Ascending aorta (tissue), 2 donors: ENCODE measurements at places on chromosomes 16 and 17. TPM values are rescaled to one million over a fixed set of nuclear protein-coding genes. Genes with fewer than 3 reads are reported as not detected.

DNA sequence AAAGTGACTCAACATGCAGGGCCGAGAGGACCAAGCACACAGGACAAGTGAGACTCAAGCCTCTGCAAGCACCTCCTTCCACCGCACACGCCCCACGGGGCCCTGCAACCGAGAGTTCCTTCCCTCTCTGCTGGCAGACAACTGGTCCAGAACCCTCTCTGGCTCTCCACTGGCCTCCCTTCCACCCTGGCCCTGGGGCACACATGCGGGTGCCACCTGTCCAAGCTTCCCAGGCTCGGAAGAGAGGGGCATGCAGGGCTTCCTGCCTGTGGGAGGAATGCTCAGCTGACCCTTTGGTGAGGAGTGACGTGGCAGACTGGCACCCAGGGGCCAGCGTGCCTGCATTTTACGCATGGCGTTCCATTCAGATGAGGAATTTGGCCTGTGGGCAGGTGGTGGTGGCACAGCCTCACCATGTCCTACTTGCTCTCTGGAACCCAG lies 59.8 kb downstream of the PIPOX start:
- no peak overlapping the region for H3K27ac ChIP-seq
- no peak overlapping the region for H3K4me3 ChIP-seq
- H3K27me3 ChIP-seq, result no peaks in the 10 kb centered on the region
- H3K4me1 ChIP-seq, result no peaks in the 10 kb centered on the region
- H3K36me3 ChIP-seq, result peaks cover 75% of the 10 kb centered on the region
- DNase-seq, result no peak

DNA sequence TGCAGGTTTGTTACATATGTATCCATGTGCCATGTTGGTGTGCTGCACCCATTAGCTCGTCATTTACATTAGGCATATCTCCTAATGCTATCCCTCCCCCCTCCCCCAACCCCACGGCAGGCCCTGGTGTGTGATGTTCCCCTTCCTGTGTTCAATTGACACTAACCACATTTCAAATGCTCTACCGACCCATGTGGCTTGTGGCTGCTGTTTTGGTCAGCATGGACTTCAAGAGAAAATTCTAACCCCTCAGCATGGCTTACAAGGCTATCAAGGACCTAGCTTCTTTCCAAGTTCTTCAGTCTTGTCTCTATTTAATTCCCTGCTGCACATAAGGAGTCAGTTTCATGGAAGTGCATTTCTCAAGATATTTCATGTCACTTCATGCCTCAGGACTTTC lies 52.9 kb downstream of the MMD start:
- H3K36me3 ChIP-seq, result no peaks in the 10 kb centered on the region
- no peak overlapping the region for H3K27ac ChIP-seq
- H3K27me3 ChIP-seq, result no peaks in the 10 kb centered on the region
- no peak overlapping the region for H3K4me3 ChIP-seq
- H3K4me1 ChIP-seq, result no peaks in the 10 kb centered on the region
- no peak for DNase-seq

Gene SLC5A2
- total RNA-seq, result 0.53 TPM

DNA sequence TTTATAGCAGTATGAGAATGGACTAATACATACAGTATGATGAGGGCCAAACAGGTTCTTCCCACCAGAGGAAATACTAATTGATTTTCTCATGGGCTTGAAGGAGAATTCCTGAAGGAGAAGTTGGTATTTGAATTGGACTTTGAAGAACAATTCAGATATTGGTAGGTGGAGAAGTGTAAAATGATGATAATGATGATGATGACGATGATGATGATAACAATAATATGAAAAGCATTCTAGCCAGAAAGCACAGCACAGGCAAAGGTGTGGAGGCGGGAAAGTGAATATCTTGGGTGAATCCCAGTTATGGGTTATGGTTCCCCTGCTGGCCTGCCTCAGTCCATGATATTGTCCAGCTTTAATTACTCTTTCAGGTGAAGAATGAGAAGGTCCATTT lies 562.4 kb upstream of the SALL1 start:
- no peaks in the 10 kb centered on the region for H3K4me1 ChIP-seq
- H3K27me3 ChIP-seq, result no peaks in the 10 kb centered on the region
- no peaks in the 10 kb centered on the region for H3K36me3 ChIP-seq
- no peak for DNase-seq
- no peak overlapping the region for H3K27ac ChIP-seq

Gene CCL11
- not detected for total RNA-seq

- no peaks in the 10 kb centered on the region for H3K27me3 ChIP-seq
- no peaks in the 10 kb centered on the region for H3K36me3 ChIP-seq
- H3K4me1 ChIP-seq, result no peaks in the 10 kb centered on the region
- H3K4me3 ChIP-seq, result no peak overlapping the region
- H3K27ac ChIP-seq, result no peak overlapping the region
Measured at GRCh38 chr17:145671-146541, 8.5 kb downstream of the SCGB1C2 start.

Gene GAS7
- total RNA-seq, result 78.0 TPM

- no peaks in the 10 kb centered on the region for H3K27me3 ChIP-seq
- H3K4me3 ChIP-seq, result no peak overlapping the region
- DNase-seq, result no peak
- no peaks in the 10 kb centered on the region for H3K4me1 ChIP-seq
Measured at GRCh38 chr17:59505610-59506276, 59.7 kb upstream of the DHX40 start.

Gene SLFN12L
- not detected for total RNA-seq

Gene CNTNAP1
- total RNA-seq, result 10.5 TPM

DNA sequence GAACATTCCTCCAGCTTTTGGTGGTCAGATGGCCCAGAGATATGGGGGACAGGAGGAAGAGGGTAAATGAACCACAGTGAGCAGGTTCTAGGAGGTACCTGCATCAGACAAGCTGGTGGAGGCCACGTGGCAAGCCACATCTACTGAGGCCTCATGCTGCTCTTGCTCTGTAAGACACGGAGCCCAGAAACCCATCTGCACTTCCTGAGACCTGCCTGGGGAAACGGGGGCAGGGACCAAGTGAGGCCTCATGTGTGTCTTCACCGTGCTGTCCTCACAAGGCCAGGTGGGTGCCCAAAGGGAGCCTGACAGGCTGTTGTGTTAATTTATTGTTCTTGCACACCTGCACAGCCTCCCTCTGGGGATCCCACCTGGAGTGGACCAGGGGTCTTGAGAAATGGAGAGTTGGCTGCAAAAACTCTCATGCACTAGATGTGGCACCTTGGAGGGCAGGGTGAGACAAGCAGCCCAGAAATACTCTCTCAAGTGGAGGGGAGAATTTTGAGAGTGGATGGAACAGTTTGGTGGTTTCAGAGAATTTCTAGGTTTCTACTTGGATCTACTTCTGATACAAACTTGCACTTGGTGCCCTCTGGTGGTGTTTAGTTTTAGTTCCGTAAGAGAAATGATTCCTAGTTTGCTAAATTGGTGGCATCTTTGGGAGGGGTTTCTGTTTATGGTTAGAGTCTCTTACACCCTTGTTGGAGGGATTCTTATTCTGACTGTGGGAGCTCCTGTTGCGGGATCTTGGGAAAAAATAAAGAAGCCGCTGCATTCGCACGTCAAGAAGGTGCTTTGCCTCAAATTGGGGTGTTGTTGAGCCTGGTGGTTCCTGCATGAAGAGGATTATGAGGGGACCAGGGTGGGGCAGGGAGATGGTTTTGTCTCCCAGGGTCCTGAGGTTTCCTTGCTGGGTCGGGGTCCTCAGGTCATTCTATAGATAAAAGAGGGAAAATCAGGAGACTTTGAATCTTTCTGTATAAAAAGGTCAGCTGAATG lies 47.5 kb downstream of the SLC6A2 start:
- H3K36me3 ChIP-seq, result no peaks in the 10 kb centered on the region
- no peak overlapping the region for H3K27ac ChIP-seq
- H3K4me3 ChIP-seq, result no peak overlapping the region
- DNase-seq, result no peak
- H3K27me3 ChIP-seq, result no peaks in the 10 kb centered on the region

Gene NME2
- 638 TPM for total RNA-seq

Gene SPNS3
- total RNA-seq, result not detected

Gene ZNF205
- 49.8 TPM for total RNA-seq

- no peaks in the 10 kb centered on the region for H3K27me3 ChIP-seq
- H3K4me1 ChIP-seq, result peaks cover 16% of the 10 kb centered on the region
- no peaks in the 10 kb centered on the region for H3K36me3 ChIP-seq
- peak overlapping the region; percentile 94 for H3K27ac ChIP-seq
- no peak for DNase-seq
Measured at GRCh38 chr17:81396722-81397313, 1.6 kb downstream of the BAHCC1 start.

Gene PERCC1
- total RNA-seq, result not detected

- H3K36me3 ChIP-seq, result peaks cover 15% of the 10 kb centered on the region
- H3K27me3 ChIP-seq, result no peaks in the 10 kb centered on the region
- peak overlapping the region; percentile 76 for H3K27ac ChIP-seq
- no peak for DNase-seq
- H3K4me3 ChIP-seq, result no peak overlapping the region
Measured at GRCh38 chr16:50360779-50361178, 8.0 kb downstream of the BRD7 start.

- no peak overlapping the region for H3K4me3 ChIP-seq
- DNase-seq, result no peak
- H3K4me1 ChIP-seq, result peaks cover under 1% of the 10 kb centered on the region
- peaks cover 98% of the 10 kb centered on the region for H3K36me3 ChIP-seq
- no peak overlapping the region for H3K27ac ChIP-seq
Measured at GRCh38 chr17:4548721-4549531, 6.3 kb downstream of the MYBBP1A start.

DNA sequence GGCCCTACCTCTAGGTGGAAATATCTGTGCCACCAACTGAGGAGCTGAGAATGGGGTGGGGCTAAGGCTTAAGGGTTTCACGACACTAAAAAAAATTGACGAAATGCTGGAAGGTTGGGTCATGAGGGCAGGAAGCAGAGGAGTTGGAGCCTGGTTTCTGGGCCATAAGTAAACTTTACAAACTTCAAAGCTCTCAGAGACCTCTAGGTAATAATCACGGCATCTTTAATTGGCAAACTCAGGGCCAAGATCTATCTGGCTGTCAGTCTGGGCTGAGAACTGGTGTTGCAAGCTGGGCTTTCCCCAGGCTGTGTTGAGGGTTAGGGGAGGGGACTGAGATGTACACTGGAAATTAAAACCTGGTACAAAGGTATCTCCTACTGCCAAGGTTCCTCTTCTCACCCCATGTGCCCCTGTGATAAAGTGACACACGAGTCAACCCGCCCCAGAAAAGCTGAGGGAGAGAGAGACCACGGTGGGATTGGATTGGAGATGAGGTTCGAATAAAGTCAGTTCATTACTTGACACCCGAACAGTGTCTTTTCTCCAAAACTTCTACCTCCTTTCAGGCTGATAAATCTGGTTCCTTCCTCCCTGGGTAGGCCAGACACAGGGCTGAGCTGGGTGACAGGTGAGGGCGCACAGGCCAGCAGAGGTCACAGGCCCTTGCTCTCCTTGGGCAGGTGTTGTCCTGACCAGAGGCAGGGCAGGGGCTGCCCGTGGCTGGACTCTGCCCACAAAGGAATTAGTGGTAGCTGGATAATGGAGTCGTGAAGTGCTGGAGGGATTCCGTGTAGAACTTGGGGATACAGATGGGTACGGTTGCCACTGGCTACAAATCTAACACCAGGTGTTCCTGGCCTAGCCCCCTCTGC lies 4.0 kb upstream of the ZNF768 start:
- no peaks in the 10 kb centered on the region for H3K27me3 ChIP-seq
- no peak overlapping the region for H3K4me3 ChIP-seq
- H3K4me1 ChIP-seq, result peaks cover 12% of the 10 kb centered on the region
- DNase-seq, result no peak
- peaks cover 18% of the 10 kb centered on the region for H3K36me3 ChIP-seq

Gene MYH8
- not detected for total RNA-seq

GRCh38 chr16:49503256-49504022 lies 129.8 kb downstream of the C16orf78 start:
- no peak for DNase-seq
- no peaks in the 10 kb centered on the region for H3K36me3 ChIP-seq
- no peak overlapping the region for H3K4me3 ChIP-seq
- H3K27ac ChIP-seq, result no peak overlapping the region
- H3K4me1 ChIP-seq, result no peaks in the 10 kb centered on the region

- H3K4me3 ChIP-seq, result no peak overlapping the region
- no peak overlapping the region for H3K27ac ChIP-seq
- DNase-seq, result no peak
- no peaks in the 10 kb centered on the region for H3K36me3 ChIP-seq
- H3K27me3 ChIP-seq, result no peaks in the 10 kb centered on the region
Measured at GRCh38 chr17:33126086-33126485, 134.4 kb downstream of the SPACA3 start.

Gene CMTM1
- not detected for total RNA-seq

DNA sequence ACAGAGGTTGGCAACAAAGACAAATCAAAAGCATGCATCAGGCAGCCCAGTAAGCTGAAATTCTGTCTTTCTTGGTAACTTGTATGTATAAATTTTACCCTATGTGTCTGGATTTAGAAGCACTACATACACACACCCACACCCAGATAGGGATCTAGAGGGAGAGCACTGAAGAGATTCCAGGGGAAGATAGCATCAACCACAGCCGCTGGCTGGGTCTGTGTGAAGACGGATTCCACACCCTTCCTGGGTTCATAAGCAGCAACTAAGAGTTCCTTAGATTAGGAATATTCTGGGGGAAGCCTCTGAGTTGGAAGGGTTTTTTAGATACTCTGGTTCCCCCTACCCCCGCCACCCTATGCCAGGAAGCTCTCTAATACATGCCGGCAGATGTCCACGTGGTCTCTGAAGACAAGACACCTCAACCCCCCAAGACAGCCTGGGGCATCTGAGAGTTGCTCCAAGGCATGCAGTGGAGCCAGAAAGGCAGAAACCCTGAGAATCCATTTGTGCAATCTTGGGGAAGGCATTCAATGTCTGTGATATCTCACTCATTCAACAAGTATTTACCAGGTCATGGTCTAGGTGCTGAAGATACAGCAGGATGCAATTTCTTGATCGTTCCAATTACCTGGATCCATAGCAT lies 86.4 kb downstream of the NOG start:
- no peaks in the 10 kb centered on the region for H3K36me3 ChIP-seq
- H3K4me1 ChIP-seq, result no peaks in the 10 kb centered on the region
- DNase-seq, result no peak

DNA sequence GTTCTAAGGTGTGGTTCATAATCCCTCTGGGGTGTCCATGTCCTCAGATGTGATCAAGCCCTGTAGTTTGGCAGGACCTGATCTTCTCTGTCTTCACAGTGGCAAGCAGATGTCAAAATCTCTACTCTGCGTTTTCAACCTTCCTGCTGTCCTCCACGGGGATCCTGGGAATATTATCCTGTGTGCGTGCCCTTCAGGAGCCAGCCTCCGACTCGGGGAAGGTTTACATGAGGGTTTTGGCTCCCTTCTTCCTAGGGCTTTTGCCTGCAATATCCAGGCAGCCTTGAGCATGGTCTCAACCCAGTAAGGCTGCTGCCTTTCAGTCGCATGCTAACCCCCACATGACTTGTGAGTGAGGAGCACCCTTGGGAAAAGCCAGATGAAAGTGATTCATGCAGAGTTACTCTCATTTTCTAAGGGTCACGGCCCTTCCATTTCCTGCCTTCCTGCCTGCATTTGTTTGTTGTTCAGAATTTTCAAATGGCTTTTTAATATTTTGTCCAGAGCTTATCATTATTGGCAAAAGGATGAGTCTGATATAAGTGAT lies 202.2 kb upstream of the CHMP6 start:
- no peak overlapping the region for H3K4me3 ChIP-seq
- H3K4me1 ChIP-seq, result peaks cover 32% of the 10 kb centered on the region
